A549 treated with CpdA at 1 μM for 4 hours (cell line): ENCODE measurements at places on chromosomes 11 and 22. TPM values are rescaled to one million over a fixed set of nuclear protein-coding genes. Genes with fewer than 3 reads are reported as not detected.

Gene CBX7
- total RNA-seq = 0.79 to 1.5 TPM (median 1.2 TPM) in 5 replicates

Gene MRGPRX3
- total RNA-seq = 0.41 TPM in 1 of 5 replicates, not detected in the others

Gene ANO5
- total RNA-seq = 1.5 to 2.3 TPM (median 1.7 TPM) in 5 replicates

Gene MYEOV
- total RNA-seq = 99.6 to 113 TPM (median 112 TPM) in 5 replicates

Gene MMP13
- 0.06 TPM in 1 of 5 replicates, not detected in the others for total RNA-seq

Gene ART5
- total RNA-seq = 0.17 to 0.55 TPM (median 0.33 TPM) in 5 replicates

Gene MS4A7
- total RNA-seq = not detected in 5 replicates

Gene LDHAL6A
- not detected in 5 replicates for total RNA-seq

Gene CCDC116
- total RNA-seq = 0.05 to 0.22 TPM (median 0.08 TPM) in 4 of 5 replicates, not detected in the other

Gene MEI1
- total RNA-seq = not detected in 5 replicates

Gene UCP2
- 60.1 to 93.0 TPM (median 67.0 TPM) in 5 replicates for total RNA-seq

Gene OLFML1
- total RNA-seq = 0.02 TPM in 1 of 5 replicates, not detected in the others

Gene SLC22A25
- total RNA-seq = not detected in 5 replicates

Gene RAB36
- total RNA-seq = 6.1 to 7.3 TPM (median 6.9 TPM) in 5 replicates

Gene CYTH4
- 0.82 to 1.2 TPM (median 1.0 TPM) in 5 replicates for total RNA-seq

Gene TIGD3
- total RNA-seq = 0.72 to 1.1 TPM (median 0.91 TPM) in 5 replicates

Gene DDI1
- total RNA-seq = not detected in 5 replicates

Gene TEX54
- total RNA-seq = not detected in 5 replicates

Gene RIMBP3B
- total RNA-seq = 0.48 to 0.72 TPM (median 0.57 TPM) in 5 replicates

Gene TMA7B
- not detected in 5 replicates for total RNA-seq

Gene PKP3
- total RNA-seq = 31.0 to 40.9 TPM (median 35.4 TPM) in 5 replicates

Gene GRM5
- 0.03 TPM in 1 of 5 replicates, not detected in the others for total RNA-seq

Gene C11orf16
- total RNA-seq = not detected in 5 replicates

Gene KCNE3
- total RNA-seq = 0.05 to 0.07 TPM in 2 of 5 replicates, not detected in the others

Gene CYB5R2
- 3.8 to 5.5 TPM (median 4.5 TPM) in 5 replicates for total RNA-seq

Gene SIRT3
- 17.0 to 20.0 TPM (median 19.5 TPM) in 5 replicates for total RNA-seq

Gene TRIM3
- total RNA-seq = 13.6 to 20.7 TPM (median 17.7 TPM) in 5 replicates

Gene MMP27
- not detected in 5 replicates for total RNA-seq

Gene DPAGT1
- 30.9 to 46.9 TPM (median 43.8 TPM) in 5 replicates for total RNA-seq

Gene KCNK4
- 0.07 to 0.24 TPM in 2 of 5 replicates, not detected in the others for total RNA-seq

Gene SNU13
- 104 to 216 TPM (median 183 TPM) in 5 replicates for total RNA-seq
